ENCODE measurements at places on chromosomes 1 and 21.

GRCh38 chr1:206736878-206737728, 33.5 kb upstream of the IL19 start:
- DNase-seq = no peak

DNA sequence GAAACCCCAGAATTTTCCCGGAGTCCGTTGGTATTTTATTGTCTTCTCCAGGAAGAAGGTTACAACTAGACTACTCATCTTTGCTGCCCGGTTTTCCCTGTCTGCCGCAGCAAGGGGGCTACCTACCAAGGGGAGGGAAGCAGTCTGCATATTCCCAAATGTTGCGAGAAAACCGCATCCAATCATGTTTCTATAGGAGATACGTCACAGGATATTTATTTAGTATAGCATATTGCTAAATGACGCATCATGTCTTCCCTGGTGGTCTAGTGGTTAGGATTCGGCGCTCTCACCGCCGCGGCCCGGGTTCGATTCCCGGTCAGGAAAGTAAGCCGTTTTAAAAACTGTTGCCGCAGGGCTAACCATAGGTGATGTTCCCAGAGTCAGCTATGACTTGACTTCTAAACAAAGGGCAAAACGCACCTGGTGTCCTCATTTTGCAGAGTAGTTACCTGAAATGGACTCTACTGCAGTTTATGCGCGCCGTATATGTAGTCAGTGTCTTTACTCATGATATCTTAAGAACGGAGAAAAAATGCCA, 15.2 kb upstream of the ZNF692 start:
- DNase-seq = peak; percentile 72

- no peak for DNase-seq
Observed at GRCh38 chr1:230768903-230769570, 21.8 kb downstream of the CAPN9 start.

DNA sequence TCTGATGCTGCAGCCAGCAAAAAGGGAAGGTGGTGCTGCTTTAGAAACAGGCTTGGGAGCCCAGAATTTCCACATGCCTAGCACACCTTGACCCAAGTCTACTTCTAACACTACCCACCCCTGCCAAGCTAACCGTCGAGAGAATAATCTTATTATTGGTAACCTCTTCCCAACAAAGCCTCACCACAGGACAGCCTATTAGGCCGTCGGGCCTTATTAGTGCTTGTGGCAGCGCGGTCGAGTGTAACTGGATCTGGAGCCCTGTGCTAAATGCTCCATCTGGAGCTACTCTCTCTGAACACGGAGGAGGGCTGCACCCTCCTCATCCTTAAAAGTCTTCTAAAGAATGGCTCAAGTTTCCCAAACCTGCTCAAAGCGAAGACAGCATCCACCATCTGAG, 165.5 kb upstream of the NFIA start:
- no peak for DNase-seq

GRCh38 chr1:116122955-116123757, 12.0 kb downstream of the MAB21L3 start:
- DNase-seq = no peak

DNA sequence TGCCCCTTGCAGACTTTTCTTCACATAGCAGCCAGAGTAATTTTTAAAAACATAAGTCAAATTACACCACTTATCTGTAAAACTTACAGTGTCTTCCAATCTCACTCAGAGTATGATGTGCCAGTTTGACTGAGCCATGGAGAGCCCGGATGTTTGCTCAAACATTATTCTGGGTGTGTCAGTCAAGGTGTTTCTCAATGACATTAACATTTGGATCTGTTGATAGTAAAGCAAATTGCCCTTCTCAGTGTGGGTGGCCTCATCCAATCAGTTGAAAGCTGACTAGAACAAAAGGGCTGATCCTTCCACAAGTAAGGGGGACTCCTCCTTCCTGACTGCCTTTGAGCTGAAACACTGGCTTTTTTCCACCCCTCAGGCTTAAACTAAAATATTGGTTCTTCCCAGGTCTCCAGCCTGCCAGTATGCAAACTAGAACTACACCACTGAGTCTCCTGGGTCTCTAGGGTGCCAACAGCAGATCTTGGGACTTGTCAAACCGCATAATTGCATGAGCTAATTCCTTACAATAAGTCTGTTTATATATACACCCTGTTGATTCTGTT, 157.9 kb upstream of the CTTNBP2NL start:
- no peak for DNase-seq

All from CD4-positive, alpha-beta T cell (primary cell).